Activated CD8-positive, alpha-beta memory T cell treated with anti-CD3 and anti-CD28 coated beads, Interleukin-2, amount 10 ng/mL, durations not matched to agents 7 days and 5 days (primary cell): ENCODE measurements at places on chromosomes 6 and 20. TPM values are rescaled to one million over a fixed set of nuclear protein-coding genes. Genes with fewer than 3 reads are reported as not detected.

The ARMC2 gene
- total RNA-seq, result 19.2 TPM

The BTN1A1 gene
- not detected for total RNA-seq

The FOXC1 gene
- total RNA-seq, result 0.26 TPM

The CENPQ gene
- total RNA-seq, result 17.8 TPM

The C6orf52 gene
- 2.7 TPM for total RNA-seq

The TBXT gene
- not detected for total RNA-seq

The NKAIN4 gene
- not detected for total RNA-seq

The COL19A1 gene
- not detected for total RNA-seq

The SNRNP48 gene
- total RNA-seq, result 15.1 TPM
